HL-60 (cell line): ENCODE measurements at places on chromosomes 13 and 19.

GRCh38 chr13:112781287-112781686 is 91.4 kb downstream of the ATP11A start:
- no peak for DNase-seq

DNA sequence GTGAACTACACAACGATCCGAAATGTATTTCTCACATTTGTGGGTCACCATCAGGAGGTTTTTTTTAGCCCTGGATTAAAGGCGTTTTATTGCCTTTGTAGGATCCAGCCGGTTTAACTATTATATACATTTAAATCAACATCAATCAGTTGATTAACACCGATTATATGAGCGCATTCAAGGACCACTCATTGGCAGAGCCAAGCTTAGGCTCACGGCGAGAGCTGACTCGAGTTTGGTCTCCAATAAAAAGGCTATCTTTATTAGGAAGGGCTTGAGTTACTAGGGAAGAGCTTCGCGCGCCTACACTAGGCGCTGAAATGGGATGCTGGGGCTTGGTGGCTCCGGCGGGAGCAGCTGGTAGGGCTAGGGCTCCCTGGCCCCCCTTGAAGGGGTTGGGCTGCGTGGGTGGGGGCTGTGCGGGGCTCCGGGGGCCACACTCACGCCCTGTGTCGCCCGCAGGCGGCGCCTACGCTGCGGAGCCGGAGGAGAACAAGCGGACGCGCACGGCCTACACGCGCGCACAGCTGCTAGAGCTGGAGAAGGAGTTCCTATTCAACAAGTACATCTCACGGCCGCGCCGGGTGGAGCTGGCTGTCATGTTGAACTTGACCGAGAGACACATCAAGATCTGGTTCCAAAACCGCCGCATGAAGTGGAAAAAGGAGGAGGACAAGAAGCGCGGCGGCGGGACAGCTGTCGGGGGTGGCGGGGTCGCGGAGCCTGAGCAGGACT is 4.2 kb downstream of the PDX1 start:
- no peak for DNase-seq

DNA sequence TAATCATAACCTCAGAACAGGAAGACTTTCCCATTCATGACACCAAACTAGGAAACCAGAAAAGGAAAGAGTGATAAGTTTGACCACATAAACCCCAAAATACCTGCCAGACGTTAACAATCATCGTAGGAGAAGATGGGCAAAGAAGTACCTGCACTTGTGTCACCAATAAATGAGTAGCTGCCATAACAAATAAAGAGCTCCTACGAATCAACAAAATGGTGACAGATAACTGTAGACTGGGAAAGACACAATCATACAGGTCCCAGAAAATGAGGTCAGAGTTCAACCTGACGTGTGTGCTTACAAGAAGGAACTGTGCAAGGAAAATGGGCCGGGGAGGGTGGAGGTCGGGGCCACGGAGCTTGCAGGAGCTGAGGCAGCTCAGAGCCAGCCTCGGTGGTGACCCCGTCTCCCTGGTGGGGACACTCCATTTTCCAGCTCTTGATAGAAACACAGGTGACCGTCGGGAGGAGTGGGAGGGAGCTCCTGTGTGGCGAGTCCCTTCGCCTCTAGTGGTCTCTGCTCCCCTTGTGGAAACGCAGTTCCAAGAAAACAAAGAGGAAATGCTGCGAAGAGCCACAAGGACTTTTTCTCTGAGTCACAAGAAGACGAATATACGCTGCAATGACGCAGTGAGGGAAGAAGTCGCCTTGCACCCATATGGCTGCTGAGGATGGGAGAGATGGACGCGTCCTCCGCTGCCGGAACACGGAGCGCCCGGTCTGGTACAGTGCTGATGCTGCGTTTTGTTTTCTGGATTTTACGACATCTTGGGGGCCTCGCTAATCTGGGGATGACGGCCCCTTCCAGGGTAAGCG is 9.5 kb downstream of the PIP5K1C start:
- no peak for DNase-seq

DNA sequence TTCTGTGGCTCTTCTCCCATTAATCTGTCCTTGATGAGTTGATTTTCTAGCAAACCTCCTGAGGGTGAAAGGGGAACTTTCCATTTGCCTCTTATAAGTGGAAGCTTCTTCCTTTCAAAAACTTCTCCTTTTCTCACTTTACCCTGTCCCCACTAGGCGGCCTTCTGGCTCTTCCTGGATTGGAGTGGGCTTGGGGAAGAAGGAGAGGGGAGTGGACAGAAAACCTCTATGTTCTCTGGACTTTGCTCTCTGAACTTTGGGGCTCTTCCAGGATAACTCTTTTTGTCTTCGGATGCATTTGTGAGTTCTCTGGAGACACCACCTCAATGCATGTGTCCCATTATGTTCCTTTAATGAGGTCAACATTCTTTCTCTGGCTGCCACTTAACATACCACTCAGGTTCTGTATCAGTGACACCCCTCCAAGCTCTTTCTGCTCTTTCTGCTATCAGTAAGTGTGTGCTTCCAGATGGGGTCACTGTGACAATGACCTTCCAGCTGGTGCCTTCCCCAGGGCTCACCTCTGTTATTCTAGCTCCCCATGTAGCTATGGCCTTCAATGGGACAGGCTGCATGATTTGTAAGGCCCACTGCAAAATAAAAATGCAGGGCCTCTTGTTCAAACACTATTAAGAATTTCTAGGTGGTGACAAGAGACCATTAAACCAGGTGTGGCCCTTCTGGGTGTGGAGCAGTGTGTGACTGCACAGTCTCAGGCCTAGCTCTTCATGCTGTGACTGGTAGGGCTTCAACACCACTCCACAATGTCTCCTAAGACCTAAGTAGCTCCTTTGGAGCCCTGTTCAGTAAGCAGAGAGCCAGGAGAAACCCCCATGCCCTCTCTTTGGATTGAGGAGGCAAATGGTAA is 389.2 kb downstream of the EFNB2 start:
- no peak for DNase-seq

GRCh38 chr13:84686973-84687372 is 804.7 kb upstream of the SLITRK1 start:
- no peak for DNase-seq
